ENCODE measurements at places on chromosomes 2 and 18.

- no peak for DNase-seq
These were observed 63.4 kb downstream of the COL6A3 start for GRCh38 chr2:237350597-237350996.

DNA sequence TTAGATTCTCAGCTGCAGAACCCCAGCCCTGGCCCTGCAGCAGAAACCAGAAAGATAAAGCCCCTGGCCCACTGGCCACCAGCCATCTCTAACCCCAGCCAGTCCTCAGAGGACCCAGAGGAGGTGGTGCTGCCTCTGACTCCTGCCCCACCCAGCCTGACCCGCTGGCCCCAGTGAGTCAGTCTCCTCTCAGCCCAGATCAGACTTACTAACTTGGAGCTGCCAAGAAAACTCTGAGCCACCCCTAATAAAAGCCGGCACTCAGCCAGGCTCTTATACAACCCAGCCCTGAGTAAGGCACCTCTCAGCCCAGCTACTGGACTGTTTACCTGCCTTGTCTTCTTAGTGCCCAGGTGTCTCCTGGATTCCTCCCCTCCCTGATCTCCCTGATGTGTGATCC lies 2.0 kb downstream of the SLC14A2 start:
- no peak for DNase-seq

- DNase-seq, result no peak
These were observed 1194.7 kb upstream of the CRIM1 start for GRCh38 chr2:35160871-35161270.

- DNase-seq, result no peak
These were observed 10.1 kb downstream of the CPLX4 start for GRCh38 chr18:59308248-59308937.

DNA sequence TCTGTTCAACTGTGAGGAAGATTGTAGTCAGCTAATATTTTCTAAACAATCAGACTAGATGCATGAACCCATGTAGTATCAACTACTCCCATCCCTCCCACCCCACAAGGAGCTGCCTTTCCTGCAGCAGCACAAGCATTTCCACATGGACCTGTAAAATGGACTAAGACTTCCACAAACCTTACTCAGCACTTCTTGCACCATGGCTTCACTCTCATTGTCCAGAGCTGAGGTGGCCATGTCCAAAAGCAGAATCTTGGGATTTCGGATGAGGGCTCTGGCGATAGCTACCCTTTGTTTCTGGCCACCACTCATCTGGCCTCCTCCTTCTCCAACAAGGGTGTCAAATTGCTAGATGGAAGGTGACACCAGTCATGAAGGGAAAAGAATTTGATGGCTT lies 61.3 kb downstream of the ABCB11 start:
- no peak for DNase-seq

GRCh38 chr18:62353170-62353569 lies 28.1 kb downstream of the TNFRSF11A start:
- no peak for DNase-seq

DNA sequence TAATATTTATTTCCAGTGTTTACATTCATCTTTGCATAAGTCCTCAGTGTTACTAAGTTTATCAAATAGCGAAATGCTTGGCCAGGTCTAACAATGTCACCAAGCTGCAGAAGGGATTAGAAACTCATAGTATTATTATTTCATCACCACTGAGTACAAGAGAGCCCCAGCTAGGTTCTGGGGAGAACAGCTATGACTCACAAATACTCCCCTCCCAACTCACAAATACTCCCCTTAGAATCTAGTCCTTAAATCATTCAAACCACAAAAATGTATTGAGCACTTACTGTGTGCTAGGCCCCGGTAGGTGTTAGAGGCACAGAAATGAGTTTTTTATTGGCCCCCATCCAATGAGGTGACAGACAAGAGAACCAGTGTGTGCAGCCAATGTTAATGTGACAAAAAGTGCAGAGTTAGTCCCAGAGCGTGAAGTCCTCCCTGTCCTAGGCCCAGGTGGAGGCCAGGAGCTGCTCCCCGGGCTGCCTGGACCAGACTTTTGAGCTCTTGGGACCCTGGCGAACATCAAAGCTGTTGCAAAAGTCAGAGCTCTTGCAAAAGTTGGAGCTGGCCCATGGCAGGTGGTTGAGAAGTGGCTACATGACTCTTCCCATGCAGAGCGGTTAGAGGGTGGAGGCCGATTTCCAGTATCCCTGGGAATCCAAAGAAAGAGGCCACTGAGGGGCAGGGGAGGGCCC lies 9.8 kb downstream of the STEAP3 start:
- DNase-seq, result no peak

- DNase-seq, result no peak
These were observed 31.5 kb upstream of the GNAL start for GRCh38 chr18:11657554-11657953.

GRCh38 chr2:2703762-2704427 lies 372.8 kb upstream of the MYT1L start:
- DNase-seq, result no peak

- DNase-seq, result no peak
These were observed 1324.1 kb upstream of the SLC39A10 start for GRCh38 chr2:194332799-194333490.

- DNase-seq, result peak; percentile 30
These were observed 44.7 kb downstream of the MC5R start for GRCh38 chr18:13868501-13869271.

GRCh38 chr2:66539452-66539851 lies 104.5 kb downstream of the MEIS1 start:
- no peak for DNase-seq

Data from hypothalamus (tissue), 51 donors.